ENCODE measurements at places on chromosomes 11 and 22.

DNA sequence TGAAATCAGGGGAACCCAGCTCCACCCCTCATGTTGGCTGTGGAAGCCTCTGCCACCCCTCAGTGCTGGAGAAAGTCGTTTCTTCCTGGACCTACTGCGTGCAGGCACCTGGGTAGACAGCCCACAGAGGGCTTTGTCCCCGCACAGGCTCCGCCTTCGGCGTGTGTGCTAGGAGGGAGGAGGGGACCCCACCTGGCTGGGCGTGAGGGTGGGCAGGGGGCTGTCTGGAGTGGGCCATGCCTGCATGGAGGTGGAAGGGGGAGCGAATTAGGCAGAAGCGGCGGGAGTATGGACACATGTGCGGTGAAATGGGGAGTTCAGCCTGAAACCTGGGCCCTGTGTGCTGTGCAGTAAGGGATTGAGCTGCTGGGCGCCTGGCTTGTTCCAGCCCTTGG lies 49.3 kb downstream of the FBLN1 start:
- DNase-seq = no peak

DNA sequence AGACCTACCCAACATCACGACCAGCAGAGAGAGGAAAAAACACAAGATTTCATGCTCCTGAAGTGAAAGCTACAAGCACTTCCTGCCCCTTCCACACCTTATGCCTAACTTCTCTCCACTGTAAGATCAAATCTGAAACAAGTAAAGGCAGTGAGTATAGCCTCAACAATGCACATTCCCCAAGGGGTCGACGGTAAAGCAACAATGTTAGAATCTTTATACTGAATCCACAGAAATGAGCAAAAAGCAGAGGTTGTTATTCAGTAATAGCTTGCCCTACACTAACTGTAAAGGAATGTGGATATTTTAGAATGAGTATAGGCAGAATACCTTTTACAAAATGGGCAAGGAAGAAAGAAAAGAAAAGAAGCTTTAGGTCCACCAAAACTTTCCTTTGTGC lies 15.6 kb downstream of the ARFGAP3 start:
- DNase-seq = no peak

- no peak for DNase-seq
Observed at GRCh38 chr22:33111491-33111890, 53.3 kb upstream of the SYN3 start.

DNA sequence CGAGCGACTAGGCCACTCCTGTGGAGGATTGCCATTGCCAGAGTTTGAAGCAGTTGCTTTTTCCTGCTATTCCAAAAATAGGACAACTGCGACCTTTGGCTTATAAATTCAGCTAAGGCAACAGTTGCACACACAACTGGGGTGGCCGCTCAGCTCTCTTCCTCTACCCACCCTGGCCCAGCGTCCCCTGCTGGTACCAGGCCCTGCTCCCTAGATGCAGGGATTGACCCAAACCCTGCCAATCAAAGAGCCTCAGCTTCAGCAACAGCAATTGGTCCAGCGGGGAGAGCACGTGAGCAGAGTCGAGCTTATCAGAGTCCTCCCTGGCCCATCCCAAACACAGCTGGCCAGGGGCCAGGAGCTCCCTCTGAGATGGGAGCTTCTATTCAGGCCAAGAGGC lies 22.0 kb upstream of the CABP2 start:
- peak; percentile 66 for DNase-seq

DNA sequence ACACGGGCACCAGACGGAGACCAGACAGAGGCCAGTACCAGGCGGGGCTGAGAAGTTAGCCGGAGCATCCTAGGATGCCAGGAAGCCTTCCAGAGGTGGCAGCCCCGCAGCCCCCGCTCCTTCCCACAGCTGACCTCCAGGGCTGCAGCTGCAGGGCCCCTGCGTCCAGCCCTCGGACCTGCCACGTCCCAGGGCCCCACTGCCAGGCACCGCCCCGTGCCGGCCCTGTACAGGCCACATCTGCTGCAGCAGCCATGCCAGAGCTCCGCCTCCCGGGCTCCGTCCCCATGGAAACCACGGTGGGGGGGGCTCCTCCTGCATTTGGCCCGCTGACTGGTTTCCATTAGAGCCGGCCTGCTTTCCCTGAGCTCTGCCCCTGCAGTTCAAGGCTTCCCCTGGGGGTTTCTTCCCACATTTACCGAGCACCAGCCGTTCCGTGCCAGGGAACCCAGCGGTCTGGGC lies 62.5 kb upstream of the PPARA start:
- DNase-seq = peak; percentile 65

DNA sequence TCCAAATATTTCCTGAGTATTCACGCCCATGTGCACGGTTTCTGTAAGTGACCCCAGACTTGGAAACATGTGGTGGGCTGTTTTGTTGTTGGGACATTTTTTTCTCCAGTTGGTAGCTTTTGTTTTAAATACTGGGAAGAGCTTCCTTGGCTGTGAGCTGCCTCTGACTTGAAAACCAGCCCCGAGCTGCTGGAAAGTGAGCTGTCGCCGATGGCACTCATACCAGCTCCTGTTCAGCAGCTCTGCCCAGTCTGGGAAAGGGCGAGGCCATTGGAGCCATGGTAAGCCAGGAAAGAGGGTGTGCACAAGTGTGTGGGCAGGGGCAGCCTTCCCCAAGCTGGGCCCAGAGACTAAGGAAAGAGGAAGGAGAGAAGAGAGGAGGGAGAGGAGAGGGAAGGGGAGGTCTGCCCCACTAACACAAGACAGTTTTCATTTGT lies 3.2 kb upstream of the FLI1 start:
- no peak for DNase-seq

DNA sequence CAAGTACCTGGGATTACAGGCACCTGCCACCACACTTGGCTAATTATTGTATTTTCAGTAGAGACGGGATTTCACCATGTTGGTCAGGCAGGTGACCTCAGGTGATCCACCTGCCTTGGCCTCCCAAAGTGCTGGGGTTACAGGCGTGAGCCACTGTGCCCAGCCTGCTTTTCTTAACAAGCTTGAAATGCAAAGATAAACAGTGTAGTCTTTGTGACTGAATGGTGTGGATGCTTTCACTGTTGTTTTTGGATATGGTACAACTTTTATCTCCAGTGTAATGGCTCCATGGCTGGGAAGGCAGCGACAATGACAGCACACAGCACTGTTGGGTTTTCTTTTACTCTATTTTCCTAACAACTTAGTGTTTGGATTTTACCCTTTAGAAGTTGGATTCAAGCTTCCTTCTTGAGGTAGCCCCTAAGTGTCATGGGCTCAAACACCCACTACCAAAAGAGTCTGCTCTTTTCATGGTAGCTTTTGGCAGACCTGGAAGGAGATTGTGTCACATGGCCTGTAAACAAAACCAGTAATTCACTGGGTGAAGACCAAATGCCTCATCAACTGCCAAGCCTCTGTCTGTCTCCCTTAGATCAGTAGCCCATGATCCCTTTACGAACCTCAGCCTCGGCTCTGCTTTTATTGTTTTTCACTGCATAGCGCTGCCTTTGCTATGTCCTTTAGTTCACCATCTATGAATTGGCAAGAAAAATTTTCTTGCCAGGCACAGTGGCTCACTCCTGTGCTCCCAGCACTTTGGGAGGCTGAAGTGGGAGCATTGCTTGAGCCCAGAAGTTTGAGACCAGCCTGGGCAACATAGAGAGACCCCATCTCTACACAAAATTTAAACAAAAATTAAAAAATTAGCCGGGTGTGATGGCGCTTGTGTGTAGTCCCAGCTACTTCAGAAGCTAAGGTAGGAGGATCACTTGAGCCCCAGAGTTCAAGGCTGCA lies 6.4 kb downstream of the VPS51 start:
- no peak for DNase-seq

- no peak for DNase-seq
Observed at GRCh38 chr22:27210111-27210730, 552.8 kb downstream of the MIAT start.

- DNase-seq = no peak
Observed at GRCh38 chr11:115298300-115299012, 205.8 kb downstream of the CADM1 start.

GRCh38 chr11:108817976-108818375 lies 153.1 kb downstream of the DDX10 start:
- no peak for DNase-seq

Data from Karpas-422 (cell line).